ENCODE measurements at places on chromosomes 4 and X.

DNA sequence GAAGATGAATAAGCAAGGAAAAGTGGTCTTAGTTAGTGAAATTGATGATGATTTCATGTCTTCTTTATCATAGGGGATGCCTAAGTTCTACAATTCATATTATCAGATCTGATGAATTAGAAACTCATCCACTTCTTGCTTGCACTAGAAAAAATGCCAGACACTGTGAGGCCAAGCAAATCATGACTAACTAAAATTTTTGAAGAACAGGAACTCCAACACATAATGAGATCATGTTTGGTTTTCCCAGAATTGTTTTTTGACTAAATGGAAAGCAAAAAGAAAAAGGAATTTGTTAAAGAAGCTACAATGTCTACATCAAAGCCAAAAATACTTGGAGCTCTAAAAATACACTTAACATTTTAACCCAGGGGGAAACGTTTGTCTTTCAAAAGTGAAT, 120.4 kb downstream of the ARSF start:
- no peak for DNase-seq

DNA sequence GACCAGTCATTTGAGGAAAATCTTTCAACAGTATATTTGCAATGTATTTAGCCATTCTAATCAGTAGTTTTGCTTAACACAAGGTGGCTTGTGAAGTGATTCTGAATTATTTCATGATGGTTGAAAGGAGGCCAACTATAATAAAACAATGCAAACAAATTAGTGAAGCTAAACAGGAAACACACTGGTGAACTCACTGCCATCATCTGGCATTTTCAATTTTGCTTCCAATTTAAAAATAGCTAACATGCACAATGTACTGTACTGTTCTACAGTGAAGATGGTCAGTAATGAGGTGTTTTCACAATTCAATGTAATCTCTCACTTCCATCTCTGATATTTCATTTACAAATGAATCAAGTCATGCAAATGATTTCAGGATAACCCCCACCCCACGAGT, 31.1 kb downstream of the PGRMC2 start:
- no peak for DNase-seq

GRCh38 chrX:40284852-40285251, 187.1 kb upstream of the BCOR start:
- no peak for DNase-seq

DNA sequence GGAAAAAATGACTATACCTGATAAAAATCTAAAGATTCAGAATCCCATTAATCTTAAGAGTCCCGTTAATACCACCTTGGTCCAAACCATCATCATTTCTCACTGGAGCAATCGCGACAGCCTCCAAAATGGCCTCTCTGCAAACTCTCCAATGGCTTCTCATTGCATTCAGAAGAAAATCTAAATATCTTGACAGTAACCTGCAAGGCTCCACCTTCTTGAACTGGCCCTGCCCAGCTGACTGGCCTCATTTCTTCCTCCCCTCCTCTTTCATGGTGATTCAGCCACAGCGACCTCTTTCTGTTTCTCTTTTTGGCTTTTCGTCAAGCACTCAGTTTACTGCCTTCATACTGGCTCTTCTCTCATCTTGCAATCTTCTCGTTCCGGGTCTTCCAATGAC, 56.2 kb upstream of the GPRIN3 start:
- DNase-seq, result no peak

DNA sequence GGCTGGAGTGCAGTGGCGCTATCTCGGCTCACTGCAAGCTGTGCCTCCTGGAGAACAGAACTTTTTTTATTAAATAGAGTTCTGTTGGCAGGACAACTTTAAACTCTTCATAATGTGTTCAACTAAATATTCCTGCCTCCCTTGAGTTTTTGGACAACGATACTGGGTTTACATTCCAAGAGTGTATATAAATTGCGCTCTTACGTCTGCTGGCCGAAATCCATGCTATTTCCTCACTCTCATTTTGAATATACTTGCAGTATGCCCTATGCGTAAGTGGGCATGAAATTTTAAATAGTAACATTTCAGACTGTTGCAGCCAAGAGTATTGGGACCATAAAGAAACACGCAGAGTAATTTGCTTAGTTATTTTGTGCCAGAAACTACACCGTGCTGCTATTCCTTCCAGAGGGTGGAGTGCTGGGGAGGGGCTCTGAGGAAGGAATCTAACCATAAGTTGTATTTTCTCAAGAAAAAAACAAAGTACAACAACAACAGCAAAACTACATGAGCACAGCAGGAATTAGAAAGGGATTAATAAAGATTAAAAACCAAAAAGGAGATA, 480.0 kb downstream of the NLGN4X start:
- DNase-seq, result no peak

DNA sequence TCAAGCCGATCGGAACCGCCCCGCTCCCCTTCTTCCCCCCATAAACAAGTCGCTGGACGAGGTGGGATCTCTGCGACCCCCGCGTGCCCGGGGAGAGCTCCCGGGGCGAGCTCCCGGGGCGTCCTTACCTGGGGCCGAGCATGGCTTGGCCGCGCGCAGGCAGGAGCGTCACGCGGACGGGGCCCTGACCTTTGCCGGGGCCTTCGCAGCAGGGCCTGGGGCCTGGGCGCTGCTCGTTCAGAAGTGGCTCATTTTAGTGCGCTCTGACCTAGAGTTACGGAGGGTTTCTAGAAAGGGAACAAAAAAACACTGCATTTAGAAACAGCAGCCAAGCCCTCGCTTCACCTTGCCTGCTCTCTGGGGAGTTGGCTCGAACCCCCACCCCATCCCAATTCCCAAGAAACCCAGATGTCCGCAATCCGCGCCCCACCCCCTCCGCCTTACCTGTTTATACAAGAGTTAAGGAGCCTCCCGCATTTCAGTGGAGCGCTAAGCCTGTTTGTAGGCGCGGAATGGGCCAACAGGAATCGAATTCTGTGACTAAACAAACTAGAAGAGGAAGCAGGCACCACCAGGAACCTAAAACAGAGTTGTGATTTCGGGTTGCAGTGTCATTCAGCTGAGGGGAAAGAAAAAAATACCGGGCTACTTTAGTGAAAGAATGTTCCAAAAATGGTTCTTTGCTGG, 814 bp upstream of the RBM47 start:
- peak; percentile 58 for DNase-seq

DNA sequence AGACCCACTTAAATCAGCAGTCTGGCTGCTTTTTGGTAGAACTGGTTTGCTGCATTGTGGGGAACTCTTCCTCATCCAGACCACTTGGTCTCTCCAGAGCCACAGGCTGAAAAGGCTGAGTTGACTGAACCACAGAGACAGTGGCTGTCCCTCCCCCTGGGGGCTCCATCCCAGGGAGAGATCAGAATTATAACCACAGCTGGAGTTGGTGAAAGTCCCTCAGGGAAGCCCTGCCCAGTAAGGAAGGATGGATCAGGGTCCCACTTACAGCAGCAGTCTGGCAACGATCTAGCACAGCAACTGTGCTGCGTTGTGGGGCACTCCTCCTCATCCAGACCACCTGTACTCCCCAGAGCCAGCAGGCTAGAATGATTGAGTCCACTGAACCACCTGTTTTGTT, 212.7 kb downstream of the SOX3 start:
- DNase-seq, result no peak

DNA sequence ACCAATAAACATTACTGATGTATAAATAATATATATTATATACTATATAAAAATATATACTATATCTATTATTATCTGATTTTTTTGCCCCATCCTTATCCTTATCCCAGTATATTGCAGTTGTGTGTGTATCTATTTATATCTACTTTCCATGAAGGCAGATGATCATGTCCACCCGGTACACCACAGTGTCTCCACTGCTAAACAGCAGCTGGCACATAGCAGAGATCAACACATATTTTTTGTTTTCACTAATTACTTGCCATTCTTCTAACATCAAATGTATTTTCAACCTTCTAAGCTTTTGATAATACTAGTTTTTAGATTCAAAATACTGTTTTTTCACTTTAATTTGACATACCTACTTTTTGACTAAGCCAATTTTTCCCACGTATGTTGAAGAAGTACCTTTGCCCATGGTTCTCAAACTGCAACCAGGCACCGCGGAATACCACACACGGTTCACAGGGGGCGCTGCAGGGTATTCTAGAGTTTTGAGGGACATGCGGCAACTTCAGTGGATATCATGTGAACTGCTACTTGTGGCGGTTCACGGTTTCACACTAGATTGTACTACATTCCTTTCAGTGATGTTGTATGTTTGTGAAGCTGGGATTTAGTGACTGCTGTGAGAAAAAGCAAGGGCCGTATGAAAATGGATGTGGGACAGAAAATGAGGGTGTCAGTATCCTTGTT, 182.5 kb upstream of the NPY2R start:
- DNase-seq, result no peak

GRCh38 chr4:15012017-15012788, 9.9 kb downstream of the CPEB2 start:
- DNase-seq, result no peak

DNA sequence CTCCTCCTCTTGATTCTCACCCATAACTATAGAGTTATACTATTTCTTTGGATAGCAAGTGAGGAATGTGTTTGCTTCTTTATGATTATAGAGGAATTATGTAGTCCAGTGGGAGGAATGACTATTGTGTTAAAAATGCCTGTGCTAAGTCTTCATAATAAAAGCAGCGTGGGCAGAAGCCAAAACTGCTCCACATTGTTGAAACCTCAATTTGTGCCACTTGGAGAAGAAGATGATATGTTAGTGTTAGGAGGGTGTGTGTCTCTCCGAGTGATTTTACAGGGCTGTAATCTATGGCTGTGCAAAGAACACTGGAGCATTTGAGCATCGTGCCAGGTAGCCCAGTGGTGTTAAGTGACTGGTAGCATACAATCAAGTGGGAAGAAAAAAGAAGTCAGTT, 74.3 kb downstream of the FRAS1 start:
- DNase-seq, result no peak

- peak; percentile 50 for DNase-seq
These were observed at the start of gene PWWP3B for GRCh38 chrX:106168107-106168506. PWWP3B (plus strand) TSS chrX:106168305; CDS start chrX:106205433, 37,128 bp downstream.

GRCh38 chr4:28146191-28146590, 1285.5 kb downstream of the STIM2 start:
- DNase-seq, result no peak

- no peak for DNase-seq
These were observed 109.0 kb upstream of the RAPGEF2 start for GRCh38 chr4:158993891-158994290.

GRCh38 chr4:3388471-3389232, 53.1 kb upstream of the HGFAC start:
- DNase-seq, result no peak

GRCh38 chr4:177070533-177071058, 239.1 kb upstream of the NEIL3 start:
- DNase-seq, result no peak

DNA sequence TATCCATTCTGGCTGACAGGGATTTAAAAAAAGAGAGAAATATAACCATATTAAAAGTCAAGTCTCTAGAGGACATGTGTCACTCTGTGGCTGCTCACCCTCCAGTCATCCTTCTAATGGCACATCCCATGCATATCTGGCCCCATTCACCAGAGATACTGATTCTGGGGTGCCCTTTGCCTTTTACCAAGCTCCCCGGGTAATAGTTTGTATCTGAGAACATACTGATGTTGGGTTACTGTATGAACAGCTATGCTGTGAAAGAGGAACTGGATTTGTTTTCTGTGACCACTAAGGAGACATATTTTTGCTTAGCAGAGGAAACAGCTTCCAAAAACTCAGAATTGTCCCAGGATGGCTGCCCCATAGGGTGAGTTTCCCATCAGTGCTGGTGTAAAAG, 56.0 kb downstream of the SAT1 start:
- no peak for DNase-seq

DNA sequence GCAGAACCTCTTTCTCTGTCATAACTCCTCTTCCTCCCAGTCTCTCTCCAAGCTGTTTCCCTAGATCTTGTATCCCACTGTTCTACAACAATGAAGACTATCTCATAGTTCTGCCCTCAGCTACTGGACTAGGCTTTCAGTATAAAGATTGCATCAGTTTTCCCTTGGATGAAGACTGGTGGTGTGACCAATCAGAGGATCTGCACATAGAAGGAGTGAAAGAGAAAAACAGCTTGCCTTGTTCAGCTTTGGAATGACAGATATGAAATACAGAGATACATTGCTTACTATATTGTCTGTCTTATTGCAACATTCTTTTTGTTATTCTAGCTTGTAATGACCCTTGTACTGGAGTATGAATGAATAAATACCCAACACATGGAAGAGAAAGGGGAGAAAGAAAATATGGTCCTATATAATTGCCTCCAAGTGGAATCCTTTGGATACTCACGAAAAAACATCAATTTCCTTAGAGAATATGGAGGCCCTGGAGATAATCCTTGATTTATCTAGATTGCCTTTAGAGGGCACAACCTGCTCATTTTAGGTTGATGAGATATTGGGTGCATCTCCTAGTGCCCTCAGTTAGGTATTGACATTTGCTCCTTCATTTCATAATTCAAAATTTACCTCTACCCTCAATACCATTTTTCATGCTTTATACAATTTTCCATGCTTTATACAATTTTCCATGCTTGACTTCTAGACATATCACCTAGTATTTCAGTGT, 395.8 kb downstream of the NAF1 start:
- no peak for DNase-seq

DNA sequence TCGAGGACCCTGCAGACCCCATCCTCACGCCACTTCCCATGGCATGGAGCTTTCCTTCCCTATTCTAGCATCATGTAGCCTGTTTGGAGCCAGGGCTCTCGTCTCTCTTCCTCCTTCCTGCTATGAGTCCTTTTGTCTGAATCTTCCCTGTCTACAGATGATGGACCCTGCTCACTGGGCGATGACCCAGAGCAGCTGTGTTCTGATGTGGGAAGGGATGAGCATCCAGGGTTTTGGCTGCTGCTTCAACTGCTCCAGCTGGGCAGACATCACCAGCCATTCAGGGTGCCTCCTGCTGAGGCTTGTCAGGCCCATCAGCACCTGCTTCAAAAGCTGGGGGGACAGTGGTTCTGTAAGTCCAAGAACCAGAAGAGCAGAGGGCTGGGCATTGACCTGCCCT, 3.2 kb upstream of the CCKAR start:
- DNase-seq, result no peak

DNA sequence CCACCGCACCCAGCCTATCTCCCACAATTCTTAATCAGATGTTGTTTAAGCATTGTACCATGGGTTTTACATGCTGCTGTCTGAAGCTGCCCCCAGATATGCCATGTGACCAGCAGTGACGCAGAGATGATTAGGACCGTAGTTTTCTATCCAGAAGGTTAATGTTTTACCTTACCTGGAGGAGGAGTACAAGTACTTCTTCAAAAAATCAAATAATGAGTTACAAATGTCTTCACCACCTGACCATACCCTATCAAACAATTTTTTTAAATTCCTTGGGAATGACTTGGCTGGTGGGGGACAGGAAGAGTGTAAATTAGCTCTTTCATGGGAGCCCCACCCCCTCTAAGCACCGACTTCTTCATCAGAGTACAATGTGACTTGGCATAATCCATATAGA, 16.2 kb upstream of the SGMS2 start:
- no peak for DNase-seq

DNA sequence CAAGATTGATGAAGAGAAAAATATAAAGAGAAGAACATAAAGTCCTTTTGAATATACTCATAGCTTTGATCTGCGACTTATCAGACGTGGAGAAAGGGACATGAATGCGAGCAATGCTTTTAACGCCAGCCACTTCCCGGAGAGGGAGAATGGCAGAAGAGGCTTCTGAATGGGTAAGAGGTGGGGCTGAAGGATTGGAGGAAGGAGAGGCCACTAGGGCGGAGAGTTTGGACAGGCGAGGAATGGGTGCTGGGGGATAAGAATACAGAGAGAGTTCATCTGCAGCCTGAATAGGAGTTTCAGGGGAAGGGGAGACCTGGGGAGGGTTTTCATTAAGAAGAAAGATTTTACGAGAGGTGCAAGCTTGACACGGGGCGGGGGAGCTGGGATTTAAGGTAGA, 2534.9 kb downstream of the PCDH7 start:
- no peak for DNase-seq

All from breast epithelium (tissue), 4 donors.